CMK (cell line): ENCODE measurements at places on chromosomes 7 and 10.

GRCh38 chr10:29482591-29483431, 152.0 kb downstream of the SVIL start:
- DNase-seq: no peak

DNA sequence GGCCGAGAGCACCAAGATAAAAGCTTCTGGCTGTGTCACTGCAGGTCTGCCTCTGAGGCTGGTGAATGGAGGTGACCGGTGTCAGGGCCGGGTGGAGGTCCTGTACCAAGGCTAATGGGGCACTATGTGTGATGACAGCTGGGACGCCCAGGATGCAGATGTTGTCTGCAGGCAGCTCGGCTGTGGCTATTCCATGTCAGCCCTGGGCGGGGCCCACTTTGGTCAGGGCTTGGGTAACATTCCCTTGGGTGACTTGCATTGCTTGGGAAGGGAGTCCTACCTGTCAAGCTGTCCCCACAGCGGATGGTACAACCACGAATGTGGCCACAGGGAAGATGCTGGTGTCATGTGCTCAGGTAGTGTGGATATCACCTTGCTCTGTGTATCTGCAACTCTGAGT, 8.0 kb downstream of the DMBT1 start:
- DNase-seq: no peak

- DNase-seq: no peak
Observed at GRCh38 chr7:39703144-39703543, 79.8 kb downstream of the RALA start.

DNA sequence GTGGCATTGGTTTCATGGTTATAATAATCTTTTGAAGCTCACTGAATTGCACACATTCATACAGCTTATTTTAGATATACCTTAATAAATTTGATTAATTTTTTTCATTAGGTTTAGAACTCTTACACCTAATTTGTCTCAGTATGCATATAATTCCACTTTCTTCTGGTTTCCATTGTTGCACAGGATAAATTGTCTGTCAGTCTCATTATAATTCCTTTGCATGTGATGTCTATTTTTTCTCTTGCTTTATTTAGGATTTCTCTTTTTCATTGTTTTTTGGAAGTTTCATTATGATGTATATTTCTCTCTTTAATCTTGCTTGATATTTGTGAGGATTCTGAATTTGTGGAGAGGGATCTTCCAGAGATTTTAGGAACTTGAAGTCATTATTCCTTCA, 84.7 kb downstream of the ARL5B start:
- no peak for DNase-seq

- no peak for DNase-seq
Observed at GRCh38 chr10:48765039-48765438, 80.4 kb downstream of the WDFY4 start.

- DNase-seq: no peak
Observed at GRCh38 chr7:100156331-100157068, 2.0 kb downstream of the TRAPPC14 start.

DNA sequence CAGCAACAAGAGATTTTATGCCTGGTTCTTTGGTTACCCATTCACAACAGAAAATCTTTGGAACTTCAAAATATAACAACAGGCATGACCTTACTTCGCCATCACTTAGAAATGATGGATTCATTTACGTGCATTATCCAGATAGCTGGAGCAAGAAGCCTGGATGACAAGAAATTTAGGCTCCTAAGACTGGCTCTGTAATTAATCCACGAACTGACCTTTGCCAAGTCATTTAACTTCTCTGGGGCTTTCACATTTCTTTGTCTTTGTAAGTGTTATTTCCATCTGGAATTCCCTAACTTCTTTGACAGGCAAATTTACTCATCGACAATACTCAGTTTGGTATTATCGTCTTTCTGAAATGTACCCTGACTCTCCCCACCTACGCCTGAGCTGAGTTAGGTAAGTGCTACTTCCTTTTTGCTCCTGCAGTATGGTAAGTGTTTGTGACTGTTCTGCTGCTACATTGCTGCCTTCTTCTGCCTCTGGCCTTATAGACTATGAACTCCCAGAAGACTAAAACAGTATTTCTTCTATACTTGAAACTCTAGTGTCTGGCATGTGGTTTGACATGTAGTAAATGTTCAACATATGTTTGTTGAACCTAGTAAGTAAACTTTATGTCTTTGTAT, 5.5 kb upstream of the MDFIC start:
- DNase-seq: no peak

- no peak for DNase-seq
Observed at GRCh38 chr10:99748823-99749451, 16.9 kb downstream of the CUTC start.

- no peak for DNase-seq
Observed at GRCh38 chr10:121418126-121418777, 180.0 kb downstream of the FGFR2 start.

GRCh38 chr10:119282446-119282845, 75.1 kb downstream of the GRK5 start:
- no peak for DNase-seq

DNA sequence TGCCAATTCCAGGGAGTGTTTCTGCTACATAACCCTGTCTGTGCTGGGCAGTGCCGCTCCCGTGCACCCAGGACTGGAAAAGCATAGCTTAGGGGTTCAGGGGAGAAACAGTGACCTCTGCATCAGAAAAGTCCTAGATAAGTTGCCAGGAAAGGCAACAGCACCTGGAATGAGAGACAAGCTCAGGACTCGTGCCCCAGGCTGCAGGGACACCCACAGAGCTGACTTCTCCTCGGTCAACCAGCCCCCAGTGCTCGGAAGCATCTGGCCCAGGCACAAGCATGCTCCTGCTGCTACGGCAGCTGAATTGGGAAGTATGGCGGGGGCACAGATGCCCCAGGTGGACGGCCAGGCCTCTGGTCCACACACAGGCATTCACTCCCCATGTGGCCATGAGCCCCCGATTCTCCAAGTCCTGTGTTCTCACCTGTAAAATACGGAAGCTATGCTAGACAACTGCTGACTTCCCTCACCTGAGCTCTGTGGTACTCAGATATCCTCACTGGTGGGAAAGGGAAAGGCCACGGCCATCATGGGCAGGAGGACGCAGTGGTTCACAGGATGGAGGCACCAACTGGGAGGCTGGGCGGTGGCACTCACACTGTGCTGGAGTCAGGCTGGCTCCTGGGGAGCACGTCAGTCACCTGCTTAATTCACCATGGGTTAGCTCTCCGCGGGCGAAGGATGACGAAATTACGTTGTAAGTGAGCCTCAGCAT, 220.5 kb downstream of the PTPRN2 start:
- no peak for DNase-seq

GRCh38 chr7:26857506-26858240, 6.7 kb downstream of the SKAP2 start:
- no peak for DNase-seq

- no peak for DNase-seq
Observed at GRCh38 chr10:80104066-80104926, 25.8 kb downstream of the TMEM254 start.

GRCh38 chr7:128019288-128019687, 11.9 kb downstream of the LRRC4 start:
- no peak for DNase-seq

DNA sequence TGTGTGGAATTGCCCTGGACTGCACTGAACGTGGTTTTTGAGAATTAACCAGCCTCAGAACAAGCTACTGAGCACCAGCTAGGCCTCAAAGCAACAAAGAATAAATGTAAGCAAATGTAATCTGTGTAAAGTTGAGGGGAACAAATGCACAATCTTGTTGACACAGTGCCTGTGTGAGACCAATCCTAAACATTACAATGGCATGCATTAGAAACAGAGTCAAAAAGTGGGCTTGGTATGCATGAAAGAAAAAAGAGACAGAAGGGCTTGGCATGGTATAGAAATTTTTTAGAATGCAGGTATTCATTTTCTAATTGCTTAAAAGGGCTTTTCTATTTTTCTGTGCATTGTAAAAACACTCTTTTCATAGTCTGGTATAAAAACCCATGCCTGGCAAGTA, 224.3 kb downstream of the POU6F2 start:
- DNase-seq: no peak

DNA sequence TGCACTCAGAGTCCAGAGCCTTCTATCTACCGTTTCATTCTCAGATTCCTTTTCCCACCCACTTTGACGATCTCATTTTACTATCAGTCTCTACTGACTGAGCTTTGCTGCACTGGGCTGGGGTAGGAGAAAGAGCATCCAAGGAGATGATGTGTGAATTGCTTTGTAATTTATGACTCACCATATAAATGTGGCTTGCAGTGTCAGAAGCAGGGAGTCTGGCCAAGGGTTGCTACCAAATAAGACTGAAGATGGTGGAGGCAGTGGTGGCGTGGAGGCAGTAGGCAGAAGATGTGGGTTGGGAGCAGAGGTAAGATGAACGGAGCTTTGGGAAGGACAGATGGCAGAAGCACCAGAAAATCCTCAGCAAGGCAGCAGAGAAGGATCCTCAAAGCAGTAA, 73.3 kb upstream of the AGK start:
- DNase-seq: no peak

GRCh38 chr10:91816981-91817380, 18.8 kb downstream of the TNKS2 start:
- no peak for DNase-seq

- DNase-seq: no peak
Observed at GRCh38 chr10:20443094-20443493, 454.0 kb downstream of the NEBL start.

GRCh38 chr10:24289235-24289634, 80.3 kb downstream of the KIAA1217 start:
- no peak for DNase-seq

- no peak for DNase-seq
Observed at GRCh38 chr7:15582773-15583172, 21.0 kb upstream of the AGMO start.

DNA sequence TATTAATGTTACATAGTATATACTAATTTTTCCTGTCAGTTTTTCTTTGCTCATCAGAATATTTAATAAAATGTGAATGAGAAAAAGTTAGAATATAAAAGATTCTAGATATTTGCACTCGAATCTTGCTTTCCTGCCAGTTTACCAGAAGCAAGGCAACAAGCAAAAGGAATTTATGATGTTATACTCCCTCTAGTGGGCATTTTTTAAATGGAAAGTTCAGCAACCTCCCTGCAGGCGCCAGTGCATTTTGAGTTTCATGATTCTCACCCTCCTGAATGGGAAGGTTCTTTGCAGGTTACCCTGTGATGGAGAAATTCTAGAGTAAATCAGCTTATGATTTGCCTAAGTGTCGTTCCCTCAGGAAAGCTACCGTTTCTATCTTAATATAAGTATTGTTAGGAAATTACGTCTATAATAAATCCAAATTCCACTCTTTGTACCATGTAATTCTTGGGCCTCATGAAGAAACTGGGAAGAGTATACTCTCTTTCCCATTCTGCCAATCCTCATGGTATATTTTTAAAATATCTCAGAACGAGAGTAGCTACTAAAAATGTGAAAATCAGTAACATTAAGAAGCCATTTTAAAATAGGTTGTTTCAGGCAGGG, 350.0 kb downstream of the CRPPA start:
- DNase-seq: peak; percentile 33

DNA sequence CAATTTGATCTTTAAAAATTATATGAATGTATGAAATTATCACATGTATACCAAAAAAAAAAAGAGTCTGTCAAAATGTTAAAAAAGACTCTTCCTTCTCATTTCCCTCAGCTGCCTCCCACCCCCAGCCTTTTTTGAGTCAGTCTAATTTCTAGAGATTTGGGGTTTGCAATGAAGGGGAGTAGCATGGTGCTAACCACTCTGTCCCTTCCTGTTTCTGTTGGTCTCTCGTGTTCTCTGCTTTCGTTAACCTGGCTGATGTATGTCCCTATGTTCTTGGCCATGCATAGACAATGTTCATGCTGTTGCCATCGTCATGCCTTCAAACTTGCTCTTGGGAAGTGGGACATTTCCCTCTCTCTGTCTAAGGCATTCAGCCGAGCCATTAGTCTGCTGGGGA, 474.1 kb downstream of the LRMDA start:
- no peak for DNase-seq

DNA sequence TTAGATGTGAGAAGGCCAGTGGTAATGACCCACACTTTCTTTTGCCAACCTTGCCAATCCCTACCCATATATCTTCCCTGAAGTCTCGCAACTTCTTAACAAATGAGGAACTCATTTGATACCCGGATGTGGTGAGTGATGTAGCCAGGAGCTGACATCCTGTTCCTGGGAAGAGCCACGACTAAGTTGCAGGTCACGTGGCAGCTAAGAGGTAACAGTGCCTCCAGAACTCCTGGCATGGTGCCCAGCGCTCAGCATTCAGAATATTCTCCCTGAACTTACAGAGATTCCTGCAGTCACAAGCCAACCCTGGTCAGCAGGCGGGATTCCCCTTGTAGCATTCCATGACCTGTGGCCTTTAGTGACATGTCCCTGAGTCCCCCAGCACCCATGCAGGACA, 282.5 kb downstream of the GALNT17 start:
- peak; percentile 44 for DNase-seq

- no peak for DNase-seq
Observed at GRCh38 chr10:62819141-62819920, 3.2 kb upstream of the EGR2 start.

DNA sequence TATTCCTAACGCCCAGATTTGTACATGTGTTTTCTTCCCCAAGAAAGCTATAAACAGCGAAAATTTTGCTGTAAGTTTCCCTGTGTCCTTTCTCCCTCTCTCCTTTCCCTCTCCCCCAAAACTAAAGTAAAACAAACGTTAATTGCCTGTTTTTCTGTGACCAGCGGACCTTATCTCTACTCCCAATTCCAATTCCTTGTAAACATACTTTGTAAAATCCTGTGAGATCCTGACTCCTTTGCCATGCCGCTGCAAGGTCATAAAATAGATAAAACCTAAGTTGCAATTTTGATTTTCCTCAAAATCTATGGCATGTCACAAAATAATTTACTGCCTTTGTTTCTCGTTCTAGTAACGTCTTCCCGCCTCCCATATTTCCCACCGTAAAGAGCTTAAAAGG, 217.6 kb downstream of the USP6NL start:
- no peak for DNase-seq

GRCh38 chr10:72079356-72079755, 9.0 kb downstream of the SPOCK2 start:
- no peak for DNase-seq

GRCh38 chr7:64559206-64559605, 3.7 kb downstream of the ZNF680 start:
- DNase-seq: no peak

DNA sequence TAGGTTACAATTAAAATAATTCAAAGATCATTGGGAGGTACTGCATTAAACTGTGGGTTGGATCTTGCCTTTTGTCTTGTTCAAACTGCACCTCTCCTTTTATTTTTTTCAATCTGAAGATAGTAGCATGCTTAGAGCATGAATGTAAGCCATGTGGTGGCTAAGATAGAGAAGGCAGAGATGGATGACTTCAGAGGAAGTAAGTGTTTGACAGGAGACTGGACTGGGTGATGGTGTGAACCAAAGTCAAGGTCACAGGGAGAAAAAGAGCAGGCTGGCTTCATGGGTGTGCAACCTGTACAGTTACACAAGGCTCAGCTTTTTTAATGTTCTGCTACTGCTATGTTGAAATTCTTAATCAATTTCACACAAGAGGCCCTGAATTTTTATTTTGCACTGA, 85.6 kb downstream of the ZEB1 start:
- DNase-seq: peak; percentile 32

DNA sequence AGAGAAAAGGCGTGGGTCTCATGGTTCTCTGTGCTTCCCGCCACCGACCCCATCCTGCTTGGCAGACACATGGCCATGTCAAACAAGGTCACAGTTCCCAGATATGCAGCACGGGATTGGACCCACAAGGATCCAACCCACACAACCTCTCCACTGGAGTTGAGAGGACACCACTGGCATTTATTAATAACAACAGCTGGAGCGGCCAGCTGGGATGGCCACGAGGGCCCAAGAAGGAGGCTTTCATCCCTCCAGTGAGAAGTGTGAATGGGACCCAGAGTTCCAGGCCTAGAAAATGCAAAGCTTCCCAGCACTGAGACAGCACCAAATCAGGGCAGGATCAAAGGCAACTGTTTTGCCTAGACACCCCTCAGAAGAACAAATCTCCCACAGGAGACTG, 31.5 kb downstream of the FGFR2 start:
- no peak for DNase-seq
